ENCODE measurements at places on chromosomes 13 and 19.

DNA sequence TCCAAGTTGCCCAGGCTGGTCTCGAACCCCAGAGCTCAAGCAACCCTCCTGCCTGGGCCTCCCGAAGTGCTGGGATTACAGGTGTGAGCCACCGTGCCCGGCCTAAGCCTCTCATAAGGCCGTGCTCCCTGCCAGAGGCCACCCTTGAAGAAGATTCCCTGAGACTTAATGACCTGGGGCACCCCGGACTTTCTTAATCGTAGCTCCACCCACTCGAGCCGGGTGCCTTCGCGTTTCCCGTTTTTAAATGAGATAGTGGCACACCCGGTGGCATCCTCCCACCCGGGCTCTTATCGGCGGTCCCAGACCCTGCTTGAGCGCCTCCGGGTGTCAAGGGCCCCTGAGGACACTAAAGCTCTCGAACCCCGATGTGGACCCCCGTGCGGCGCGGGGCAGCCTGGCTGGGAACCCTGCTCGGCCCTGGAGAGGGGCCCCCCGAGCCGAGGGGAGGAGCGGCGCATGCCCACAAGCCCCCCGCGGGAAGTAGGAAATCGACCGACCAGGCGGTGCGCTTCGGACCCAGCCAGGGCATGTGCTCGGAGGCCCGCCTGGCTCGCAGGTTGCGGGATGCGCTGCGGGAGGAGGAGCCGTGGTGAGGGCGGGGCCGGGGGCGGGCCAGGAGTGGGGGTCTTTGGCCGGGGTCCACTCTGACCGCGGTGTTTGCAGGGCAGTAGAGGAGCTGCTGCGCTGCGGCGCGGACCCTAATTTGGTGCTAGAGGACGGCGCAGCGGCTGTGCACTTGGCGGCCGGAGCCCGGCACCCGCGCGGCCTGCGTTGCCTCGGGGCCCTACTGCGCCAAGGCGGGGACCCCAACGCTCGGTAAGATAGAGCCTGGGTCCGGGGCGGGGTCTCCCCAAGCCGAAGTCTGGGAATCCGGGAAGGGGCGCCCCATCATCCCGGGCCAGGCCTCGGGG, at the start of gene ANKLE1:
Gene ANKLE1, plus strand, starts transcription at position 511 of the 914 bp plus-strand sequence. Its CDS starts 20 bp downstream, at position 531.
- DNase-seq = peak; percentile 6

DNA sequence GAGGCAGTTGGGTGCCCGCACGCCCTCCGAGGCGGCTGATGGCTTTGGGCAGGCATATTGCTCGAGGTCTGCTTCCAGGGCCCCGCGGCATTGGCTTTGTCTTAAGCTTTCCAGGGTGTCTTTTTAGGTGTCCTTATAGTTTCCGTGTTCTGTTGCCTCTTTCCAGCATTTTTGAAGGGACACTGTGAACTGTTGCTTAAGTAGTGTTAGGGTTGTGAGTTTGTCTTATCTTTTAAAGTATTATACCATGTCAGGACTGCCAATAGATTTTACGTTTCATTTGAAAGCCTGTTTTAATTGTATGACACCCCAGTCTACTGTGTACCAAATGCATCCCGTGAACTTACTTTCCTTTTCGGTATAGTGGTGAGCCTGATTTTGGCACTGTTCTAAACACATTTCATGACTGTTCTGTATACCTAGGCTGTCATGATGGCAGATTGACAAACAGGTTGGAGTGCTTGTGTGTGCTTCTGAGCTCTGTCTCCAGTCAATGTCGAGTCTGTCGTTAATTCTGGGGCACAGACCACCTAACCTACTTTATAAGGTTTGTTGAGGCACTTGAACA, 656 bp downstream of the PCCA start:
- peak; percentile 2 for DNase-seq

GRCh38 chr13:114043421-114044053, 69.7 kb upstream of the C13orf46 start:
- DNase-seq = peak; percentile 41

DNA sequence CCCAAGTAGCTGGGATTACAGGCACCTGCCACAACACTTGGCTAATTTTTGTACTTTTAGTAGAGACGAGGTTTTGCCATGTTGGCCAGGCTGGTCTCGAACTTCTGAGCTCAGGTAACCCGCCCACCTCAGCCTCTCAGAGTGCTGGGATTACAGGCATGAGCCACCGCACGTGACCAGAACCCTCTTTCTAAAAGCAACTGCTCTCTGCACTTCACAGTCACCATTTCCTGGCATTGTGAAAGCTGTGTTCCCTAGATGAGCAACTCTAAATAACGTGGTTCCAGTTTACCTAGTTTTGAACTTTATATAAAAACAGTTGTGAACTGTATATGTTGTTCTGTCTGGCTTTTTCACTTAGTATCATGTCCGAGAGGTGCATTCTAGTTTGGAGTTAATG, 152.9 kb downstream of the SIPA1L3 start:
- DNase-seq = no peak

DNA sequence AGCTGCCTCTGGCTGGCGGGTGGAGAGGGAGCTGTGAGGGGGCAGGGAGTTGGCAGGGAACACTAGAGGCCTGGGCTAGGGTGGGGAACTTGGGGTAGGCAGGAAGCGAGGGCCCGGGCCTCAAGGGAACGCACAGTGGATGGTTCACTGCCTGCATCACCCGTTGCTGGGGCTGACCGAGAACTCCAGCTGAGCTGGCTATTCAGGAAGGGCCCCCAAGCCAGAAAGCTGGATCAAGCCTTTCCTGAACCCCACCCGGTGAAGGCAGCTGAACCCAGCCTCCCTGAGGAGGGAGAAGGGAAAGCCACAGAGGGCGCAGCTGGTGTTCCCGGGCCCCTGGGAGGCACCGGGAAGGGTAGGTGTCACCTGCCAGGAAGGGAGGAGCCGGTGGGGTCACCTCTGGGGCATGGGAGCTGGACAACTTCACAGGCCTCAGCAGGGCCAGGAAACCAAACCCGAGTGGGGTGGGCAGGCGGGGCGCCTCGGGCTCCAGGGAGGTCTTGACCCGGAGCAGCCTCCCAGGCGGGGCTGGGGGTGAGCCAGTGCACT, 13.9 kb downstream of the PALM start:
- no peak for DNase-seq

GRCh38 chr13:31124204-31124603, 37.5 kb downstream of the HSPH1 start:
- DNase-seq = peak; percentile 4

DNA sequence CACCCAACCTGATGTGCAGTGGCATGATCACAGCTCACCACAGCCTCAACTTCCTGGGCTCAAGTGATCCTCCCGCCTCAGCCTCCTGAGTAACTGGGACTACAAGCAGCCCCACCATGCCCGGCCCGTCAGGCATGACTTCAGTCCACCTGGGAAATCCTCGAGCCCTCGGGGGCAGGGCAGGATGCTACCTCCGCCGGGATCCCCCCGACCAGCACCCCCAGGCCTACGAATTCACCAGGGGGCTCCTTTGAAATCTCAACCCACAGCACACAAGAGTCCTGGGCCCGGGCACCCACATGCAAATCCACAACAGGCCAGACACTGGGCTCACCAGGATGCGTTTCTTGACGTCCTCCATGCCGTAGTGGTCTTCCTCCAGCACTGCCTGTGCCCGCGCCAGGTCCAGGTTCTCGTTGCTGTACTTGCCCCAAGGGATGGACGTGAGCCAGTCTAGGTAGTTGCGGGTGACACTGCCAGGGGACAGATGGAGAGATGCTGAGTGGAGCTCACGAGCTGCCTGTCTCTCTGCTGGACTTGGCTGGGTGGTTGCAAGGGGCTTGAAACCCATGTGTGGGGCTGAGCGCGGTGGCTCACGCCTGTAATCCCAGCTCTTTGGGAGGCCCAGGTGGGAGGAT, 10.5 kb downstream of the RPL36 start:
- DNase-seq = no peak

DNA sequence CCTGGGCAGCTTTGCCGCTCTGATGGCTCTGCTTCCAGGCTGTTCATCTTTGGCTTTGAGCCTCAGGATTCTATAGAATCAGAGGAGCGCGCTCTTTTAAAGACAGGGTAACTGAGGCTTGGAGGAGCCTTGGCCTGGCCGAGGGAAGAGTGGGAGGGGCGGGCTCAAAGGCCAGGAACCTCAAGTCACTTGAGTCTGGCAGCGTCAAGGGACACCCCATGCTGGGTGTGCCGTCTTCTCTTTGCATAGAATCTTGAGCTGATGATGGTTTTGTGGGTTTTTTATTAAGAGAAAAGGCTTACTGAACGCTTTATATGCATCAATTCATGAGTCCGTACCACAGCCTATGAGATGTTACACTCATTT, 1.1 kb downstream of the PGLS start:
- no peak for DNase-seq
